Progenitor cell of endocrine pancreas (in vitro differentiated cells): ENCODE measurements at places on chromosomes 1 and 21. TPM values are rescaled to one million over a fixed set of nuclear protein-coding genes. Genes with fewer than 3 reads are reported as not detected.

DNA sequence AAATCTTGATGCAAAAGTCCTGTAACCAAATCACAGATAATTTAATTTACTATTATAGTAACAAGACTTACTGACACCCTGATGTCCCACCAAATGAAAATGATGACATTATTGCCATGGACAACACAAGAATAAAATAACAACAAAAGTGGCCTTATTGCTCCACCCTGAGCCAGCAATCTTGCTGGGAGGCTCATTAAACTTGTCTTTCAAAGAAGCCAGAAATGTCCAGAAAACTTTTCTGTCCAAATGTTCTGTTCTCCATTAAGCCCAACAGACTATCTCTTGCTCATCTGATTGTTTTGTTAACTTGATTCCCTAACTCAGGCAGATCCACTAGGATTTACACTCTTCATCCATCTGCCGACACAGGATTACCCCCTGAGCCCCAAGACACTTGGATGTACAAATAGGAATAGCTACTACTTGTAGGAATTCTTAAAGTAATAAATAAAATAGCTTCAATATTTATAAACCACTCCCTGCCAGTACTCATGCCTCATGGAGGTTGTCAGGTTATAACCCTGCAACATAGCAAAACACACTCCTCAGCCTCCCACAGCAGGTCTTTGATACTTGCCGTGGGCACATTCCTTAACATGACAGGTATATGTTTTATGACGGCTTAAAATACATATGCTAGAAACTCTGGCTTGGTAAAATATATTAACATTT lies 84.9 kb downstream of the PTPN14 start:
- no peak for DNase-seq

- DNase-seq: no peak
Measured at GRCh38 chr1:47813970-47814369, 183.2 kb downstream of the TRABD2B start.

DNA sequence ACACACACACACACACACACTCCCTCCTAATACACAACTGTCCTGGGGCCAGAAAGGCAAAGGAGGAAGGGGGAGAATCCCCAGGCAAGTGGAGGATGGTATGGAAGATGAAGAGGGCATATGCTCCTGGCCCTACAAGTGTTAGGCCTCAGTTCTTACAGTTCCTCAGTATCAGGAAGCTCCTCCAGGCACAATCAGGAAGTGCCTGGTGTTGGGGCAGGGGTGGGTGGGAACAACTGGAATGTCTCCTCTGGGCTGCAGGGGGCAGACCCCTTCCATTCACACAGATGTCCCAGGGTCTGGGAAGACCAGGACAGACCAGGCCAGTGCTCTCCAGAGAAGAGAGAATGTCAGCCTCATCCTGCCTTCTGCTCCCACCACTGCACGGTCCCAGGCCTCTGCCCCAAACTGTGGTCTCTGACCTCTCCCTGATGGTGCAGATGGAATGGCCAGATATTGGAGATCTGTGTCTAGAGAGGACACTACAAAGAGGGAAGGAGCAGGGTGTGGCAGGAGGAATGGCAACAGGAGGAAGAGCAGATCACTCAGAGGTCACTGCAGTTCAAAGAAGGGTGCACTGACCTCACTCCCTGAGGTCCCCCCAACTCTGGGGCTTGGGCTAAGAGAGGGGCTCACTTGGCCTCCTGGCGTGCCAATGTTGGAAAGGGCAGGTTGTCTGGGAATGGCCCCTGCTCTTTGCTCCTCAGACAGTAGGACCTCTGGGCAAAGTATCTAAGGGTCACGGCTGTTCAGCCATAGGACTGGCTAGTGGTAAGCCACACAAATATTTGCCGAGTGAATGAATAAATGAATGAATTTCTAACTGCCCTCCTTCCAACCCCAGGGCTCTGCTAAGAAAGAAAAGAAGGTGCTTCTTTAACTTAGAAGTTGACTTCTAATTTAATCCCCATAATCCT lies 2.5 kb upstream of the DENND2D start:
- DNase-seq: no peak

- peak; percentile 86 for DNase-seq
Measured at GRCh38 chr1:156090840-156091188, 8.5 kb upstream of the MEX3A start.

DNA sequence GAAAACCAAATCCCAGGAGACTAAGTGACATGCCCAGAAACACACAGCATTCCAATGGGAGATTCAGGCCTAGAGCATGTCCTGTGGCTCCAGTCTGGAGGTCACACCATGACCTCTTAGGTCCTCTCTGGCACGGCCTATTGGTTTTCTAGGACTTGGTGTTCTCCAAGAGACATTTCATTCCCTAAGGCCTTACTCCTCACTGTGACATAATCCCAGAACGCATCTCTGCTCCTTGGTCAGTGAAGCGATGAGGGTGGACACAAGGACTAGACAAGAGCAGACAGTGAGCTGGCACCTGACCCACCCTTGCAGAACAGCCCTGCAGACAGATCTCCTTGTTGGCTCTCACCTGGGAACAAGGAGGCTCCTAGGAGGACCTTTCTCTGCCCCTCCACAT lies 860 bp downstream of the IVL start:
- DNase-seq: no peak

- no peak for DNase-seq
Measured at GRCh38 chr1:228097333-228098081, 5.6 kb downstream of the C1orf35 start.

- no peak for DNase-seq
Measured at GRCh38 chr1:108601708-108602410, 42.0 kb downstream of the EEIG2 start.

- no peak for DNase-seq
Measured at GRCh38 chr1:153776845-153777370, 1.7 kb downstream of the SLC27A3 start.

GRCh38 chr1:167198518-167199133 lies 22.1 kb upstream of the POU2F1 start:
- DNase-seq: no peak

DNA sequence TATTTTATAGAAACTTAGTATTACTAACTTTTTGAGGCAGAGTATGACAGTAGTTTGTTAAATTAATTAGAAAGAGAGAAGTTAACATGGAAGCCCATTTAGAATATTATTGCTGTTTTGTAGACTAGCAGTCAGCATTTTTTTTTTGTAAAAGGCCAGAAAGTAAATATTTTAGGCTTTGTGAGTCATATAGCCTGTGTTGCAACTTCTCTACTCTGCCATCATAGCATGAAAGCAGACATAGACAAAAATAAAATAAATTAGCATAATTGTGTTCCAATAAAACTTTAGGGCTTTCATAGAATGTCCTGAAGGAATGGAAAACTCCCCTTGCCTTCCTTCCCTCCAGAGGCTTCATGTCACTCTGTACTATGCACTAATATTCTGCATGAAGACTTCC lies 12.3 kb upstream of the RGS4 start:
- no peak for DNase-seq

DNA sequence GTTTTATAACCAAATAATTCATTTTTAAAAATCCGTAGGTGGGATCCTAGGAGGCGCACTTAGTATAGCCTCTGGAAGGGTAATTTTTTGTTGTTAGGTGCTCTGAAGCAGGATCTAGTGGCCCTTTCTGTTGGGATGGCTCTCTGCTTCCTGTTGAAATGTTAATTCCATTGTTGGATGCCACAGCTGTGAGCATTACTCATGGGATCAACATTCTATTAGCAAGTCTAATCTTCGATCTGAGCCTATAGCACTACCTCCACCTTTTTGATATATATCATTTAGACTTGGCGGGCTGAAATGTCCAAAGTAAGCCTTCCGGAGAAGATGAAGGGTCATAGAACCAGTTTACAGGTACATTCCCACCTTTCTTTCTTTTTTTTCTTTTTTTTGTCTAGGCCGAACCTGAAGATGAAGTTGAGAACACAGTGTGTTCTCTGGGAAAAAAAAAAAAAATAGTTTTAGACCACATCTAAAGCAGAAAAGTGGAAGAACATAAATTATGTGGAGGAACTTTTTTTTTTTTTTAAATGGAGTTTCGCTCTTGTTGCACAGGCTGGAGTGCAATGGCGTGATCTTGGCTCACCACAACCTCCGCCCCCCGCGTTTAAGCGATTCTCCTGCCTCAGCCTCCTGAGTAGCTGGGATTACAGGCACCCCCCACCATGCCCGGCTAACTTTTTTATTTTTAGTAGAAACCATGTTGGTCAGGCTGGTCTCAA lies 1.4 kb downstream of the CXADR start:
- no peak for DNase-seq

- DNase-seq: no peak
Measured at GRCh38 chr21:36323032-36323431, 3.0 kb downstream of the MORC3 start.

- DNase-seq: no peak
Measured at GRCh38 chr1:182955596-182956588, 2.9 kb upstream of the SHCBP1L start.

- peak; percentile 45 for DNase-seq
Measured at GRCh38 chr1:107430540-107431228, 289.8 kb downstream of the NTNG1 start.

DNA sequence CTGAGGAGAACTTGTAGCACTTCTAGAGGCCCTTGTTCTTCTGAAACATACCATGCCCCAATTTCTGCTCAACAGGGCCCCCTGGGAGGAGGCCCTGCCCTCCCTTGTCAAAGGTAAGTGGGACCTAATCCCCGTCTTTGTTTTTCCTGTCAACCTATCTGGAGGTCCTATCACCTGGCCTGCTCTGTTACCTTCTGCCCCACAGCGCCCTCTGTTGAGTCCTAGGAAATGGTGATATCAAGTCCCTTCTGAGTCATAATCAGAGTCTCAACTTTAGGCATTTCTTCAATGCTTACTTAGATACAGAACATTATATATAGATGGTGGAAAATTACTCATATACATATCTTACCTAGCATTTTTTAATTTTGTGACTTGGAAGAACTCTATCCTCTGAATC lies 28.2 kb upstream of the FCRL4 start:
- no peak for DNase-seq

DNA sequence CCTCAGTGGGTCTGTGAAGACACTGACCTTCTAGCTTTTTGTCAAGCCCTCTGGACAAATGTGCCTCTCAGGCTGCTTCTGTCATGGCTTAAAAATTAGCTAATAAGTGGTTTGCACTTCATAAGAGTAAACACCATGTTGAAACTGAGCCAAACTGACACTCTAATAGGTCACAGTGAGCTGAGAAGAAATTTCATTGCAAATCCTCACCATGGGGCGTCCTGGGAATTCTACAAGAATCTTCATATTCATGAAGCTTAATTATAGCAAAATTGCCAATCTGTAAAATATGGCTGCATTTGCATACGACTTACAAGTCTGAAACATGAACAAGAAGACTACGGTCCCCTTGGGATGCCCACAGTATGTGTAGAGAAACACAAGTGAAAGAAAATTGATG lies 188.6 kb downstream of the DSCAM start:
- DNase-seq: no peak

- no peak for DNase-seq
Measured at GRCh38 chr1:60170709-60171108, 97.1 kb upstream of the C1orf87 start.

DNA sequence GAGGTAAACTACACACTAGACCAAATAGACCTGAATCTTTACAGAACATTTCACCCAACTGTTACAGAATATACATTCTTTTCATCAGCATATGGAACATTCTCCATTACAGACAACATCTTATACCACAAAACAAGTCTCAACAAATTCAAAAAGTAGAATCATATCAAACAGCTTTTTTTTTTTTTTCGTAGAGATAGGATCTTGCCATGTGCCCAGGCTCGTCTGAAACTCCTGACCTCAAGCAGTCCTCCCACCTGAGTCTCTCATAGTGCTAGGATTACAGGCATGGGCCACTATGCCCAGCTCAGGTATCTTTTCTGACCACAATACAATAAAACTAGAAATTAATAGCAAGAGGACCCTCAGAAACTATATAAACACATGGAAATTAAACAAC lies 36.5 kb downstream of the HSF2BP start:
- DNase-seq: no peak

- no peak for DNase-seq
Measured at GRCh38 chr1:217138173-217138765, 415.0 kb upstream of the ESRRG start.

DNA sequence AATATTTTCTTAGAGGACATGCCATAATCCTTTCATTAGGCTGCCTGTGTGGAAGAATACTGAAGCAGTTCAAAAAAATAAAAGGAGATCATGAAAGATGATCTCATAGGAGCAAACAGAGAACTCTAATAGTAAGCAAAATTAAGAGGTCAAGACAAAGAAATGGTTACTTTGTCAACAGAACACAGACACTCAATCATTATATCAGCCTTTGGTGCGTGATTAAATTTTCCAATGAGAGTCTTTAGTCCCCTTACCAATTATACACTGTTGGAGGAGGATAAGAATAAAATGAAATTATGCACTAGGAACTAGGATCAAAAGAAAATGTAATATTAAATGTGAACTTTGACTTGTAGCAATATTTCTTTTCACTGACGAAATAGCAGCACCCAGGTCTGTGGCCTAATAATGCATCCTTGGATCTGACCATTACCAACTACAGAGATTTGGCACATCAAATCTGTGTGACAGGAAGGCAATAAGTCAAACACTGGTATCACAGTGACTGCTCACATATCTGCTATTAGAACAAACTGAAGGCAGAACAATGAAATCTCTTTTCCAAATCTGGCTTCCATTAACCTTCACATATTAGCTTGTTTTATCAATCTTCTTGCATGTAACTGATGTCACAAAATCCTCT lies 1812.9 kb downstream of the PLA2G4A start:
- DNase-seq: no peak

DNA sequence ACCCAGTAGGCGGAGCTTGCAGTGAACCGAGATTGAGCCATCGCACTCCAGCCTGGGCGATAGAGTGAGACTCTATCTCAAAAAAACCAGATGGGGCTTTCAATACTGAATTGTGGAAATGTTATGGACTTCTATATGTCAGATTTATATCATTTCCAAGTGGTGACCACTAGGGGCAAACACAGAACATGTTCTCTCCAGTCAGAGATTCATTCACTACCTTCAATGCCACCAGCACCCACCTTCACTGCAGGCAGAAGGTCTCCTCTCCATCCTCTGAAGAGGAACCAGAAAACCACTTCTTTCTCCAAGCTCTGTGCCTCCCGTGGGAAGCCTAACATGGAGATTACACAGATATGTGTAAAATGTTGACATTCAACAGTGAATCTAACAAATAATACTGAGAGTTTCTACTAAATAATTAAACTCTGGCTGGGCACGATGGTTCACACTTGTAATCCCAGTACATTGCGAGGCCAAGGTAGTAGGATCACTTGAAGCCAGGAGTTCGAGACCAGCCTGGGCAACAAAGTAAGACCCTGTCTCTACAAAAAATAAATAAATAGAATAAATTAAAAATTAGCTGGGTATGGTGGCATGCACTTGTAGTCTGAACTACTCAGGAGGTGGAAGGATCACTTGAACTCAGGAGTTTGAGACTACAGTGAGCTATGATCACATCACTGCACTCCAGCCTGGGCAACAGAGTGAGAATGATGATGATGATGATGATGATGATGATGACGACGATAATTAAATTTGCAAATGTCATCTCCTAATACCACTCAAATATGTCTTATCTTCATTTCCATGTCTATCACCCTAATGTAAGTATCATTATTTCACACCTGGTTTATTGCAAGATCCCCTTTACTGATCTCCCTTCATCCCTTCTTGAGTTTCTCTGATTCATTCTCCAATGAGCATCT lies 151.1 kb downstream of the ZNF281 start:
- DNase-seq: no peak

GRCh38 chr1:8587784-8588183 lies 229.7 kb downstream of the RERE start:
- DNase-seq: no peak

Gene CELA2A
- total RNA-seq: not detected in 2 replicates

Gene OR4F29
- total RNA-seq: not detected in 2 replicates

Gene LRRC3
- total RNA-seq: 5.1 and 5.7 TPM in 2 replicates

Gene SYCP1
- not detected in 2 replicates for total RNA-seq

Gene S100A7
- not detected in 2 replicates for total RNA-seq

Gene KCNA3
- 0.72 and 0.75 TPM in 2 replicates for total RNA-seq

Gene KCND3
- total RNA-seq: 0.75 and 0.81 TPM in 2 replicates

Gene SLC35D1
- 11.9 and 12.2 TPM in 2 replicates for total RNA-seq

Gene ZNF687
- 43.0 and 45.0 TPM in 2 replicates for total RNA-seq
